Vagina (tissue), 2 donors: ENCODE measurements at places on chromosomes 6 and 20.

GRCh38 chr20:4108495-4109306 is 93.3 kb upstream of the RNF24 start:
- DNase-seq: no peak

DNA sequence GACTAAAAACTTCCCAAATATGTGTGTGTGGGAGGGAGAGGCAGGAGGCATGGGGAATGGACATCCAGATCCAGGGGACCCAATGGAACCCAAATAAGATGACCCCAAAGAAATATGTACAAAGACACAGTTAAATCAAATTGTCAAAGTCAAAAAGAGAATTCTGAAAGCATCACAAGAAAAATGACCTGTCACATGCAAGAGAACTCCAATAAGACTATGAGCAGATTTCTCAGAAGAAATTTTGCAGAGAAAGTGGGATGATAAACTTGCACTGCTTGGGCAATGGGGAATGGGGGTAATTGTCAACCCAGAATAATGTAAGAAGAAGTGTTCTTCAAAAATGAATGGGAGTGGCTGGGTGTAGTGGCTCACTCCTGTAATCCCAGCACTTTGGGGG is 59.5 kb upstream of the PLN start:
- no peak for DNase-seq

DNA sequence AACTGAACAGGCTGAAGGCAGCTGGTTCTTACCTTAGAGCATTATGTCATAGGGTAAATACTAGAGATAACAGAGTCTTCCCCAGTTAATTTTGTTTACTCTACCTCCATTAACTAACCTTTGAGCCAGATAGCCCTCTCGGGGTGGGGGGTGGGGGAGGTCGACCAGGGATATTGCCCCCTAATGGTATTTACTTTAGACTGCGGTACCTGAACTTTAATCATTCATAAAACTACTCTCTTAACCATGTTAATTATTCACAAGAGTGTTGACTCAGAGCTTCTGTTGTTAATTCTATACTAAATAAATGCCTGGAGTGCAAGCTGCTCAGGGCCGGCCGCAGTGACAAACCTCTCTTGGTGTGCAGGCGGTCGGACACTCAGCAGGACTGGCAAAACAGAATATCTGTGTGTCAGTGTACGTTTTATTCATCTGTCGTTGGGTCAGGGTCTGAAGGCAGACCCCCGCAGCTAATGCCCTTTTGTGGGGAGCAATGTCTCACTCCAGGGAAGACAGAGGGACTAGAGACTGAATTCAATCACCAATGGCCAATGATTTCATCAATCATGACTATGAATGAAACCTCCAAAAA is 152.4 kb upstream of the COL21A1 start:
- DNase-seq: no peak

DNA sequence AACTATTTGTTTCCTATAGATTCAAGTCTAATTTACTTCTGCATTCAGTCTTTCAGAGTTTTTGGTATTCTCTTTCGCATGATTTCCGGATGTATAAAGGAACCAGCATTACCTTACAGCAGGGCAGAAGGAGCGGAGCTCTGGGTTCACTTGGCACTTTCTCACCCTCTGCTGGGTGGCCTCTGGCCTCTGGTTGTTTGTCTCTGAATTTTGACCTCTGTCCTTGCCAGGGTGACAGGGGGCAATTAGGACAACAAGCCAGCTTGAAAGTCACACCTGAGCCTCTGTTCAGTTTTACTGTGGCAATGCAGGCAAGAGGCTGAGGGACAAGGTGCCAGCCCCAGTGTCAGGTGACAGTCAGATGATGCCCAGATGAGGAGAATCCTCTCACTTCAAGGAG is 69.4 kb upstream of the KIF25 start:
- DNase-seq: no peak

DNA sequence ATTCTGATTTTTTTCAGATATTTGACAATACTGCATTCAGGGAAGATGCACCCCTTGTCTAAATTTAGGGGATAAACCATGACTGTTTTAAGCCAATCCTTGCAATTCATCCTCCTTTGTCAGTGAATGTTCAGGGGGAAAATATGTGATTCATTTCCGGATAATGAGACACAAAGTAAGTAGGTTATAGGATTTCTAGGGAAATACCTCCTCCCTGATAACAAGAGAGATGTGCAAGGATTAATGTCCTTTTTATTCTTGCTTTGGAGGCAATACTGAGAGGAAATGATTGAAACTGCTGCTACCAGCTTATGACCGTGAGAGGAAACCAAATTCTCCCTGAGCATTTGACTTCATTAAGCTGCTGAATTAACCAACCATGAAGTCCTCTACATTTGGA is 161.3 kb upstream of the EYA4 start:
- no peak for DNase-seq

DNA sequence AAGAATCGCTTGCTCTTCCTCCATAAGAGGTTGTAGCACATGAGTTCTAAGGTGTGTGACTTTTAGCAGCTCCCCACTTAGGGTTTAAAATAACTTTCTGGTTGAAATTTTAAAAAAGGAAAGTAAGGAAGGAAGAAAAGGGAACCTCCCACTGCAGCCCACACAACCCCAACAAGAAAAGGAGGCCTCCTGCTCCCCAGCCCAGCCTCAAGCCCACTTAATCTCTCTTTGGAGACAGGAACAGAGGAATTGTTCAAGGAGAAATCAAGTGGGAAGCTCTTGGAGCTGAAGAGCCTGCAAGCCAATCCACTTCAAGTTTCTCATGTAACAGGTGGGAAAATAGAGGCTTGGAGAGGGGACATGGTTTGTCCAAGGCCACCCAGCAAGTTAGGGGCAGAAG is 39.1 kb upstream of the PREX1 start:
- DNase-seq: no peak

DNA sequence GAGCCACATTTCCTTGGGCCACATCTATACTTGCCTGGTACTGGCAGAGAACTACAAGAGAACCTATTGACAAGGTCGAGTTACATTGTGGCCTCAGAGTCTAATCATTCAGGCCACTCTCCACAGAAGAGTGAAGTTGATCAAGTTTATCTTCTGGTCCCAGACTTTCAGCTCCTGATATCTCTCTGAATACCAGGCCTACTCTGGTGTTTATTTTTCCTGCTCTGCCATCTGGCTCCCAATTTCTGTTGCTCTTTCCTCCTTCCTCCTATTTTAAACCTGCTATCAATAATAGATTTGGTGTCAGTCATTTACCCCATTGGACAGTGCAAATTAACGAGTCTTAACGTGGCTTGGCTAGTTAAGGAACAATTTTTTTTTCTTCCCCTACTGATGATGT is 46.6 kb downstream of the SCGN start:
- DNase-seq: no peak

GRCh38 chr20:47915495-47915894 is 130.2 kb upstream of the SULF2 start:
- DNase-seq: no peak

- DNase-seq: no peak
These were observed 191.4 kb downstream of the REV3L start for GRCh38 chr6:111291336-111292259.

DNA sequence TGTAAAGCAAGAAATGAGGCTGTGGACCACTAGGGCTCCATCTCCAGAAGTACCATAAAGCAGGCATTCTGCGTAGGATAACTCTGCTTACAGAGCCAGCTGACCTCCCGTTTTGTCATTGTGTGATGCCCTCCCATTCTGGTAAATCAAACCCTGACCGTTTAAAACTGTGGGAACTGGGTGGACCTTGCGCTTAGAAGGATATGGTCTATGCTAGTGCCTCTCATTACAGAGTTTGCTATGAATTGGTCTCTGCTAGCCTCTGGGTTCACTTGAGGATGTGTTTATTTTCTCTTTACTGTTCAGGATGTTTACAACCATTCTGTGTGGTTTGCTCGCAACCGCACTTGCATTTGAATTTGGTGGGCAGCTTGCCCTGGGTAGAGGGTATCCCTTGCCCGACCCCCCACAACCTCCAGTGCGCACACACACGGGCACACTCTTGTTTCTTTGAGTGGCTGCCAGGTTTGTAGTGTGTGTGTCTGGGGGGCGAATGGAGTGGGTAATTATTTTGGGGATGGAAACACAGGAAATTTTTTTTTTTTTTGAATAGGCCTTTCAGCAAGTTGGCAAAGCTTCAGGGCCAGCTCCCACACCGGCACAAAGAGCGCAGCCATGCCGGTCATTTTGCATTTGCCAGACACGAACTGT is 198.3 kb downstream of the JARID2 start:
- DNase-seq: no peak

- DNase-seq: no peak
These were observed 25.1 kb downstream of the NEDD9 start for GRCh38 chr6:11207199-11207968.

DNA sequence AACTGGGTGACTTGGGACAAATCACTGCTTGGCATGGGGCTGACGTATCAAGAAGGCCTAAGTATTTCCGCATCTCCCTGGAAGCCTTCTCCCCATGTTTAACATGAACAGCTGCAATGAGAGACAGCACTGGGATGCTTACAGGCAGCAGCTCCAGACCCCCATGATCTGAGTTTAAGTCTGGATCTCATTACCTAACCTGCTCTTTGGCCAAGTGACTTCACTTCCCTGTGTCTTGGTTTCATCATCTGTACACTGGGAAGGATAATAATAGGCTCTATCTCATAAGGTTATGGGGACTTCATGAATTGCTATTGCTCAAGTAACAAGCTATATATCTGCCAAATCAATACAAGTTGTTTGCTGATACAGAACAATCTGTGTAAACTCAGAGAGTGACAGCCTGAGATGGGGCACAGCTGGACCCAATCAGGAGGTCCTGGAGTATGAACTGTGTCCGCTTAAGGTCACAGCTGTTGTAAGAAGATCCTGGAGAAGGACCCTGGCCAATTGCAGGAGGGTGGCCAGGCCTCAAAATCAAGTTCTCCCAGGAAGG is 56.0 kb downstream of the TGM2 start:
- peak; percentile 98 for DNase-seq

DNA sequence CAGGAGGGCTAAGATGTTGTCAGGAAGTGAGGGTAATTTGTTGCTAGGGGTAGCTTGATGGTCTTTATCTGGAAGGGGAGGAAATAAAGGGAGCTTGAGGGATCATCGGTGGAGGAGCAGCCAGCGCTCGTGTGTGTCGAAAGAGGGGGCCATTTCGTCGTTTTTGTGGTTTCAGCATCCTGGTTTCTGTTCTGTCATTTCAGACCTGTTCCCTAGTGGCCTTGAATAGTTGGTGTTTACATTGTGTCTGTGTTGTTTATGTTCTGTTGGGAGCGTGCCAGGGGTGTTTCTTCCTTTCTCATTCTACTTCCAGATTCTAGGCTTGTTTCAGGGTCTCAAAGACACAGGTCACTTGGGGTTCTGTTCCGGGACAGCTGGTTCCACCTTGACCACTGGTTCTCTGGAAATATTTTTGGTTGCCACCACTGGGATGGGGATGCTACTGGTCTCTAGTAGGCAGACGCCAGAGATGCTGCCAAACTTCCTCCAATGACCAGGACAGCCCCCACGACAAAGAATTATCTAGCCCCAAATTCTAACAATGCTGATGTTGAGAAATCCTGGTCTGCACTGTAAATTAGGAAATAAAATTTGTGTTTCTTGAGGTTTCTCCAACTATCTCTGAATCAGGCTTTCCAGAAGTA is 113.9 kb upstream of the NAA20 start:
- no peak for DNase-seq

DNA sequence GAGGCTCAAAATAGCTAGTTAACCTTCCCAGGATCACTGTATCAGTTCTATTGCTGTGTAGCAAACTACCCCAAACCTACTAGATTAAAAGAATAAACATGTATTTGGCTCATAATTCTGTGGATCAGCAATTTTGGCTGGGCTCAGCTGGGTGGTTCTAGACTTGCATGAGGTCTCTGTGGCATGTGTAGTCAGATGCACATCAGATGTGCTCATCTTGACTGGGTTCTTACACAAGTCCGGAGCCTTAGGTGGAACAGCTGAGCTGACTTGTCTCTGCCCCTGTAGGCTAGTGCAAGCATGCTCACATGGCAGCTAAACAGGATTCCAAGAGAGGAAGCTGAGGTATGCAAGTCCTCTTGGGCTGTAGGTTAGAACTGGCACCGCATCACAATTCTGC is 173.2 kb upstream of the PRND start:
- no peak for DNase-seq

GRCh38 chr6:25410102-25410501 is 130.9 kb downstream of the CARMIL1 start:
- no peak for DNase-seq

GRCh38 chr6:156622185-156622584 is 155.0 kb upstream of the ARID1B start:
- DNase-seq: no peak

DNA sequence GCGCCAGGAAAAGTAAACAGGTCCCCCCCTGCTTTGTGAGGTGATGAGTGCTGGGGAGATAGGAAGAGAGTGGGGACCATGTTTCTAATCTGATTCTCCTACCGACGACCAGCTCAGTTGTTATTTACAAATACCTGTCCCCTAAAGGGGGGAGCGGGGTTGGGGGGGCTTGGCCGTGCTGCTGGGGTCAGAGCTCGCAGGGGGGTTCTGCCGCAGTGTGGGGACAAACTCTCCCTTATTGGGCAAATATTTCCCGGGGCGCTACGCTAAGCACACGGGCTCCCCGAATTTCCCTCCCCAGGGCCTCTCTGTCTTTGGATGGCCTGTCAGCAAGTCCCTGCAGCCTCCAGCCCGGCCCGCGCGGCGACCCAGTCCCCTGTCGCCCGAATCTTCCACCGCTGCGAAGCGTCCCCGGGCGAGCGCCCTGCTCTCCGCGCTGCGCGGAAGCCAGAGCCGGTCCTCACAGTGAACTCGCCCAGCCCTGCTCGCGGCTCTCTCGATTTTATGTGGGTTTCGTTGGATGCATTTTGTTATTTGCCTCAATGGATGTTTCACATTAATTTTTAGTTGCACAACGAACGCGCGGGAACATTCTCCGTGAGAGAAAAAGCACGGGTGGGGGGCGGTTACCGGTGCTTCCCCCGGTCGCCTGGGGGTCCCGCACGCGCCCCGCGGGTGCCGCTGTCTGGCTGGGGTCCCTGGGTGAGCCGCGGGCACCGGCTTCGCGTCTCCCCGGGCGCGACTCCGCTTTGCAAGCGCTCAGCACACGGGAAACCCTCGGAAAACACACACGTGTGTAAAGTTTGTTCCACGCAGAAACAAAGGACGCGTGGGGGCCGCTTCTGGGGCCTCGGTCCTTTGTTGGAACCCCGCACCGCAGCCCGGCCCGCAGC is 1.5 kb upstream of the STX16 start:
- peak; percentile 72 for DNase-seq

- no peak for DNase-seq
These were observed 34.4 kb upstream of the PTPN1 start for GRCh38 chr20:50475681-50476292.

DNA sequence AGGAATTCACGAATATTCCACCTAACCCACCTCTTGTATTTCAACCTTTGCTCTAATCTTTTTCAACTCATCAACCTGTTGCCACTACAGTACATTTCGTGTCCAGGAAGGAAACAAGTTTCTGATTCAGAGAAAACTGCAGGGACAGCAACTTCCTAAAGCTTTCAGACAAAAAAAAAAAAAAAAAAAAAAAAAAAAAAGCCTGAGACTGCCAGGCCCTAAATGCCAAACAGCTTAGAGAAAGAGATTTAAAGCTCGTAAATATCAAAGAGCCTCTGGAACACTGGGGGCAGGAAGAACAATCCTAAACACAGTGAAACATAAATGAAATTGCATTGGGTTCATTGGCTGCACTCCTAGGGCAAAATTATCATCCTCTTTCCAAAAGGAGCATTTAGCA is 411.2 kb upstream of the SPTLC3 start:
- DNase-seq: no peak

GRCh38 chr6:89661559-89661958 is 23.0 kb upstream of the LYRM2 start:
- DNase-seq: no peak
